ENCODE measurements at places on chromosomes 3 and 15.

- DNase-seq, result no peak
These were observed 67.1 kb downstream of the MAGI1 start for GRCh38 chr3:65971293-65972252.

DNA sequence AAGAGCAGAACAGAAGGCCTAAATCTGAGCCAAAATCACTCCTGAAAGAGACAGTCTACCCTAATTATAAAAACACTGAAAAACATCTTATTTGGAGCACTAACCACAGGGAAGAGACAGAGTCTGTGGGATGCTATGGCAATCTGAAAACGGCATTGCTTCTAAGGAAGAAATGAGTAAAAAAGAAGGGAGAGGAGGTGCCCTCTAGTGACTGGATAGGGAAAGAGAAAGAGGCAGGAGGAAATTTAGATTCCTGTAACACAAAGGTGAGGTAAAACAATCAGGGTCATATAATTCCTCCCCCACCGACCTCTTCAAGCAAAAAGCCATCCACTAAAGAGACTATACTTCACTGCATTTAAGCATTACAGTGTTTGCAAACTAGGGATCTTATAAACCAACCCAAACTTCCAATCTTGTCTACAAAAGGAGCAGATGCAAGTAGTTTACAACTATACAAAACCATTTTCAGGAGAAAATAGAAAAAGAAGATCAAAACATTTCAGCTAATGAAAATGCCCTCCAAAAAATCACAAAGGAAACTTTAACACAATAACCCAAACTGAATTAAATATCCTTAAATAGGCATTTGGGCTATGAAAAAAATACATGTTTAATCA, 32.6 kb downstream of the HACD2 start:
- DNase-seq, result no peak

GRCh38 chr15:85071061-85071460, 89.4 kb downstream of the PDE8A start:
- no peak for DNase-seq

DNA sequence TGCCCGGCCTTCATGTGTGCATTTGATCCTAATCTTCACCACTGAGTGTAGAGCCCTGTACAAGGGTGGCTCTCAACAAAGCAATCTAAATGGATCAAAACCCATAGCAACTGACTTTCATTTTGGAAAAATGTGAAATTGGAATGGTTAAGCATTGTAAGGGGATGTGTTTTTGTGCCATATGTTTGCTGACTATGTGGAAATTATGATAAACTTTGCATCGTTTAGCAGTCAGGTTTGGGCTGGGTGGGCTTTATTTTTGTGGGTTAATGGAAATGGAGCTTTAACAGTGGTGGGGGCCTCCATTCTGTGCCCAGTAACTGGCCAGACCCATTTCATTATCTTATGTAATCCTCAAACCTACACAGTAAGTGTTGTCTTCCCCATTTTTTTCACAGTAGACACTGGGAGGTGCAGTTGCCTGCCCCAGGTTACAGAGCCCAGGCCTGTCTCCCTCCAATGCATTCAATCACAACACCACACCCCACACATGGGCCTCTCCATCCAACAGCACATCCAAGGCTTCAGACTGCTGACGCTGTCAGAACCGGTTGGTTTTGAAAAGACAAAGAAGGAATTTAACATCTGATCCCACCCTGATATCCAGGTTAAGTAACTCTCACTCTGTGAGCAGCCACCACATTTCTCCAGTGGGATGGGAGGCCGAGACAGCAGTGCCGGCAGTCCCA, 136.3 kb upstream of the ABHD17C start:
- DNase-seq, result no peak

GRCh38 chr3:113147681-113148261, 63.6 kb upstream of the BOC start:
- DNase-seq, result no peak

GRCh38 chr3:172324611-172325203, 123.5 kb downstream of the GHSR start:
- DNase-seq, result no peak

All from anterior cingulate cortex (tissue), 58 donors.